ENCODE measurements at places on chromosomes 4 and X. TPM values are rescaled to one million over a fixed set of nuclear protein-coding genes. Genes with fewer than 3 reads are reported as not detected.

- H3K4me3 ChIP-seq, result no peak overlapping the region
- H3K4me1 ChIP-seq, result no peaks in the 10 kb centered on the region
- no peaks in the 10 kb centered on the region for H3K36me3 ChIP-seq
- no peaks in the 10 kb centered on the region for H3K27me3 ChIP-seq
- no peak overlapping the region for H3K27ac ChIP-seq
These were observed 331.5 kb downstream of the RPA4 start for GRCh38 chrX:97215186-97215585.

The MRPS18C gene
- 61.0 TPM for total RNA-seq

- no peaks in the 10 kb centered on the region for H3K36me3 ChIP-seq
- peaks cover 22% of the 10 kb centered on the region for H3K27me3 ChIP-seq
- no peak for DNase-seq
- H3K27ac ChIP-seq, result no peak overlapping the region
These were observed 2.4 kb upstream of the PKD2 start for GRCh38 chr4:88005076-88005475.

DNA sequence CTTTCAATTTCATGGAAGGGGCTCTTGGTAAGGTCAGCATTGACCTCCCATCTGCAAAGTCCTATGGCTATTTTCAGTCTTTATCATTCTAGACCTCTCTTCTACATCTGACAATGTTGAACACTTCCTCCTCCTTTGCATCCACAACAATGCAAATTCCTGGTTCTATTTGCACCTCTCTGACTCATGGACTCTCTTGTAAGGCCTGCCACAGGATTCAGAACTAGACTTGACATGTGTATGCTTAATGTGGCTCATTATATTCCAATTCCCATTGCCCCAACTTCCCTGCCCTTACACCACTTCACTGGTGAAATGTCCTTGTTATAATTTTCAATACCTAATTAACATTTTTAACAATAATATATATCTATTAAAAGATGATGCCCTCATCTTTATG lies 314.3 kb upstream of the FGF13 start:
- no peak overlapping the region for H3K4me3 ChIP-seq
- no peaks in the 10 kb centered on the region for H3K36me3 ChIP-seq

DNA sequence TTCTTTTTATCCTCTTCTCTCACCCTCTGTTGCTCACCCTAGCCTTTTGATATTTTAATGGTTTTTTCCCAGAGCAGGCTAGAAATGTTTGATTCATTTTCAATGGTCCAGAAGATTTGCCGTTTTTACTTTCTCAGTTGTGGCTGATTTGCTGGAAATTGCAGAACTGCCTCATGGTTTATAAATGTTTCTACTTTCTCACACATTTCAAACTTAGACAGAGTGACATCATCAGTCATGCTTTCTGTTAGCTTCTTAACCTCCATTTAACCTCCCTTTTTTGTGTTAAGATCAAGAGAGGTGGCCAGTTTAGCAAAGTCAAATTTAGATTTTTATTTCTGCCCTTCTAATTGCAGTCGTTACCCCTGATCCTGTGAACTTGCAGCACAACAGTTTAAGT lies 8.7 kb downstream of the RXFP1 start:
- DNase-seq, result no peak
- H3K4me1 ChIP-seq, result peaks cover 5% of the 10 kb centered on the region
- H3K4me3 ChIP-seq, result no peak overlapping the region
- H3K27me3 ChIP-seq, result peaks cover 14% of the 10 kb centered on the region
- H3K36me3 ChIP-seq, result no peaks in the 10 kb centered on the region

The NKAP gene
- total RNA-seq, result 8.4 TPM

The GEMIN8 gene
- 17.4 TPM for total RNA-seq

DNA sequence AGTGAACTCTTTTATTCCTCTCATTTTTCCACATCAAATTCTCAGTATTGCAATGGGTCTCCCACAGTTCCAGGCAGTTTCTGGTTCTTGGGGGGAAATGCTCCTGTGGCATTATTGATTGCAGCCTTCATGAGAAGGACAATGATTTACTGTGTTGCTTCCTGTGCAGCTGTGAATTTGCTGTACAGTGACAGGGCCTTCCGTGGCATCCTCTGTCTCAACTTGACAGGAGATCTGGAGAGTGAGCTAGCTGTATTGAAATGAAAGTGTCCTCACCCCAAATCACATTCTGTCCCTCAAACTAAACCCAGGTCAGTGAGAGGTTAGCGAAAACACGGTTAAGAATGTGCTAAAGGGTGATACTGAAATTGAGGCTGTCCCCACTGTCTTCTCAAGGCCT lies 77.1 kb upstream of the ATOH1 start:
- DNase-seq, result no peak
- H3K36me3 ChIP-seq, result no peaks in the 10 kb centered on the region

The NPY1R gene
- not detected for total RNA-seq

GRCh38 chrX:19017271-19017670 lies 33.4 kb upstream of the PHKA2 start:
- H3K27ac ChIP-seq, result no peak overlapping the region
- no peak overlapping the region for H3K4me3 ChIP-seq

- H3K4me1 ChIP-seq, result peaks cover 68% of the 10 kb centered on the region
- DNase-seq, result peak; percentile 5
- H3K27ac ChIP-seq, result peak overlapping the region; percentile 89
- H3K27me3 ChIP-seq, result no peaks in the 10 kb centered on the region
- H3K4me3 ChIP-seq, result no peak overlapping the region
These were observed 31.9 kb upstream of the ASMTL start for GRCh38 chrX:1484638-1485019.

GRCh38 chrX:44058339-44058738 lies 85.1 kb upstream of the NDP start:
- H3K4me3 ChIP-seq, result no peak overlapping the region
- DNase-seq, result no peak

GRCh38 chr4:123832173-123833026 lies 435.8 kb downstream of the SPRY1 start:
- no peak overlapping the region for H3K4me3 ChIP-seq
- no peaks in the 10 kb centered on the region for H3K36me3 ChIP-seq
- H3K27ac ChIP-seq, result no peak overlapping the region
- H3K4me1 ChIP-seq, result no peaks in the 10 kb centered on the region

The PPP4R3C gene
- not detected for total RNA-seq

The MYL5 gene
- total RNA-seq, result 17.8 TPM

- DNase-seq, result no peak
- no peak overlapping the region for H3K27ac ChIP-seq
- H3K27me3 ChIP-seq, result no peaks in the 10 kb centered on the region
- no peaks in the 10 kb centered on the region for H3K4me1 ChIP-seq
These were observed 213.1 kb upstream of the FAT1 start for GRCh38 chr4:186936496-186937375.

DNA sequence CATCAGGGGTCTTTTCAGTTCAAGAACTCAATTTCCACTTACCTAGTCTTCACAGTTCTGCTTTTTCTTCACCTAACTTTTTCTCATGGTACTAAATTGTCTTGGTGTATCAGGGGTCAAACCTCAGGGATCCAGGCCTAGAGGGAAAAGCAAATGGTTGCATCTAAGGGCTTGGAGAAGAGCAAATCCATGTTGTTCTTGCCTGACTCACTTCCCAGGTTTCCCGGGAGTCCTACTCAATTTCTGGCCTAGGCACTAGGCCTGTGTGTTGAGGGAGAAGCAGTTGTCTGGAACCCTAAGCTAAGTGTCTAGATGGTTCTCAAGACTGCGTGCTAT lies 191.9 kb upstream of the STK26 start:
- H3K36me3 ChIP-seq, result no peaks in the 10 kb centered on the region
- H3K27ac ChIP-seq, result peak overlapping the region; percentile 91
- DNase-seq, result no peak
- H3K27me3 ChIP-seq, result no peaks in the 10 kb centered on the region
- peaks cover 37% of the 10 kb centered on the region for H3K4me1 ChIP-seq

DNA sequence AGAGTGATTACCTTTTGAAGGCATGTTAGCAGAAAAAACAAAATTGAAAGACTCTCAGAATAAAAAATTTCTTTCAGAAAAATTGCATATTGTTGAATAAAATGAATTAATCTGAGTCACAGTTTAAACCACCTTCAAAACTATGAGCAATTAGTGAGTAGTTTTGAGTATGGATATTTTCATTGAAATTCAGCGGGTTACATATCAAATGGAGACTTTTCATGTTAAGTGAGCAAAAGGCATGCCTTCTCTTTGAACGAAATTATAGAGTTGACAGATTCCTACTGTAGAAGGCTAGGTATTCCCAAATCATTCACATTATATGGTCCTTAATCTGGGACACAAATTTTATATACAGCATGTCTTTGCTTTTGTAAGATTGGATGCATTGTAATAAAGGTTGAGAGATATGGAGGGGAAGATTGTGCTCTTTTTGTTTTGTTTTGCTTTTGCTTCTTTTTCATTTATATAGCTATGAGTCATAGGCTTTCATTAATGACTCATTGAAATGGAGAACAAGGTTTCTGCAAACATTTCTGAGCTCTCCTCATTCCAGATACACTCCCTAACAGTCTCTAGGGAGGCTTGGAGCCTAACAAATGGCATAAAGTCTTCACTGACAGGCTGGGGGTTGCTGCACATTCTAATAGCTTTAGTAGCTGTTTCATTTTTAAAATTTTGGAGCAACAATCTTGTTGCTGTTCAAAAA lies 21.6 kb downstream of the PCDH18 start:
- H3K27ac ChIP-seq, result no peak overlapping the region
- no peaks in the 10 kb centered on the region for H3K36me3 ChIP-seq
- H3K4me1 ChIP-seq, result no peaks in the 10 kb centered on the region

GRCh38 chr4:9947168-9948062 lies 73.9 kb downstream of the SLC2A9 start:
- DNase-seq, result no peak
- no peaks in the 10 kb centered on the region for H3K36me3 ChIP-seq
- H3K27ac ChIP-seq, result no peak overlapping the region
- H3K4me3 ChIP-seq, result no peak overlapping the region
- no peaks in the 10 kb centered on the region for H3K27me3 ChIP-seq

The PAGE1 gene
- not detected for total RNA-seq

The AMTN gene
- total RNA-seq, result not detected

- H3K27me3 ChIP-seq, result no peaks in the 10 kb centered on the region
- H3K27ac ChIP-seq, result no peak overlapping the region
- H3K4me3 ChIP-seq, result no peak overlapping the region
- no peaks in the 10 kb centered on the region for H3K4me1 ChIP-seq
- no peaks in the 10 kb centered on the region for H3K36me3 ChIP-seq
These were observed 154.6 kb upstream of the FAT1 start for GRCh38 chr4:186878203-186878776.

- no peak overlapping the region for H3K4me3 ChIP-seq
- no peaks in the 10 kb centered on the region for H3K4me1 ChIP-seq
- no peak overlapping the region for H3K27ac ChIP-seq
These were observed 109.1 kb downstream of the CRLF2 start for GRCh38 chrX:1103360-1103759.

The HELQ gene
- 14.0 TPM for total RNA-seq

DNA sequence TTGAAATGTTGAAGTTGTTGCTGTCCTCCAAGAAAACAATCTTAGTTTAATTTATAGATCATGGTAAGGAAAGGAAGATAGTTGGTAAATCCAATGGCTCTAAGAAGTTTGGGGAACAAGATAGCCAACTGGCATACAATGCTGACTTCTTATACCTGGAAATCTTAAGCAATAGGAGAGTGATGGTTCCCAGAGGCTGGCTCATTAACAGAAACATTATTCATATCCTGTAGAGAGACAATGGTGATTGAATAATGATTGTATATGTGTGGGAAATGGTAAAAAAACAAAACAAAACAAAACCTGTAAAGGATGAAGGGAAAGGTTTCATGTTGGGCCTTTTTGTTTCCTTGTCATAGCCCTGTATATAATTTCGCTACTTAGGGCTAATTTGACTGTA lies 174.9 kb upstream of the CTSO start:
- H3K4me1 ChIP-seq, result no peaks in the 10 kb centered on the region
- no peak for DNase-seq
- H3K27ac ChIP-seq, result no peak overlapping the region
- no peak overlapping the region for H3K4me3 ChIP-seq
- no peaks in the 10 kb centered on the region for H3K27me3 ChIP-seq

- no peak overlapping the region for H3K4me3 ChIP-seq
- no peaks in the 10 kb centered on the region for H3K27me3 ChIP-seq
- no peaks in the 10 kb centered on the region for H3K4me1 ChIP-seq
- H3K27ac ChIP-seq, result no peak overlapping the region
- no peak for DNase-seq
- no peaks in the 10 kb centered on the region for H3K36me3 ChIP-seq
These were observed 62.0 kb upstream of the MAGEB2 start for GRCh38 chrX:30153175-30153880.

DNA sequence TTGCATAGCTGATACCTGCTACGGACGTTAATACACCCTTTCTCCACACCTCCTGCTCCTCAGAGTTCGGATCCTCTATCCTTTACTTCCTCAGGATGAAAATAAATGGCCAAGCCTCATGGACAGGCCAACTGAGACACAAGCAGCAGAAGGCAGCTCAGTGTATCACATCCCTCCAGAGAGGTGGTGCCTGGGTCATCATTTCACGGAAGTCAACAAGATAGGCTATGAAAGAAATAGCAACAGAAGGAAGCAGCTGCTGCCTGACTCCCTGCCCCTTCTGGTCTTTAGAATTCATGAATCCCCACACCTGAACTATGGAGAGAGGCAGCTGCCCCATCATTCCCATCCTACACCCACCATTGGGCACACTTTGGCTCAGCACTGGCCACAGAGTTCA lies 267.1 kb upstream of the ETNPPL start:
- H3K4me3 ChIP-seq, result no peak overlapping the region
- no peaks in the 10 kb centered on the region for H3K36me3 ChIP-seq
- H3K4me1 ChIP-seq, result no peaks in the 10 kb centered on the region
- no peak overlapping the region for H3K27ac ChIP-seq
- no peaks in the 10 kb centered on the region for H3K27me3 ChIP-seq

GRCh38 chr4:17597517-17597916 lies 16.9 kb upstream of the MED28 start:
- DNase-seq, result no peak
- no peak overlapping the region for H3K4me3 ChIP-seq
- H3K27ac ChIP-seq, result no peak overlapping the region
- peaks cover 3% of the 10 kb centered on the region for H3K4me1 ChIP-seq

DNA sequence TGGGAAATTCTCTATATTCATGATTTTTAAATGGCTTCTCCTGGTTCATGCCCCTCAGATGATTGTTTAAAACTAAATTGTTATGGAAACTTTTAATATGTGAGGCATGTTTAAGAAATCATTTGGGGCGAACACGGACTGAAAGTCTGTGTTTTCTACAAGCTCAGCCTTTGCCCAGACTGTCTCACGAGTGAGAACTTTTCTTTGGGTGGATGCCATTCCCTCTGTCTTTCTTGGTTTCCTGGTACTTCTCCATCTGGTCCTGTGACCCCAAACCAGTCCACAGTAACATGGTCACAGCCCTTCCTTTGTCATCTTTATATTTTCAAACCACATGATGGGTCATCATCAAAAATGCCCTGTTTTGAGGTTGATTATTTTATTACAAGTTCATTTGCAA lies 186.6 kb upstream of the GNPDA2 start:
- H3K27me3 ChIP-seq, result no peaks in the 10 kb centered on the region
- H3K36me3 ChIP-seq, result no peaks in the 10 kb centered on the region
- no peak overlapping the region for H3K4me3 ChIP-seq
- no peak overlapping the region for H3K27ac ChIP-seq
- H3K4me1 ChIP-seq, result no peaks in the 10 kb centered on the region
